ENCODE measurements at places on chromosomes 2 and 18.

DNA sequence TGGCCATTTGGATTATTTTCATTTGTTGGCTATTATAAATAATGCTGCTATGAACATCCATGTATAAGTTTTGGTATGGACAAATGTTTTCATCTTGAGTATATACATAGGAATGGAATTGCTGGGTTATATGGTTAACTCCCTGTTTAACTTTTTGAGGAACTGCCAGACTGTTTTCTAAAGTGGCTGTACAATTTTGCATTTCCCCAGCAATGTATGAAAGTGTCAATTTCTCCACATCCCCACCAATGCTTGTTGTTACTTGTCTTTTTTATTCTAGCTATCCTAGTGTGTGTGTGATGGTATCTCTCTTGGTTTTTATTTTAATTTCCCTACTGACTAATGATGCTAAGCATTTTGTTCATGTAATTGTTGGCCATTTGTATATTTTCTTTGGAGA lies 90.6 kb upstream of the CYP26B1 start:
- no peak for DNase-seq

DNA sequence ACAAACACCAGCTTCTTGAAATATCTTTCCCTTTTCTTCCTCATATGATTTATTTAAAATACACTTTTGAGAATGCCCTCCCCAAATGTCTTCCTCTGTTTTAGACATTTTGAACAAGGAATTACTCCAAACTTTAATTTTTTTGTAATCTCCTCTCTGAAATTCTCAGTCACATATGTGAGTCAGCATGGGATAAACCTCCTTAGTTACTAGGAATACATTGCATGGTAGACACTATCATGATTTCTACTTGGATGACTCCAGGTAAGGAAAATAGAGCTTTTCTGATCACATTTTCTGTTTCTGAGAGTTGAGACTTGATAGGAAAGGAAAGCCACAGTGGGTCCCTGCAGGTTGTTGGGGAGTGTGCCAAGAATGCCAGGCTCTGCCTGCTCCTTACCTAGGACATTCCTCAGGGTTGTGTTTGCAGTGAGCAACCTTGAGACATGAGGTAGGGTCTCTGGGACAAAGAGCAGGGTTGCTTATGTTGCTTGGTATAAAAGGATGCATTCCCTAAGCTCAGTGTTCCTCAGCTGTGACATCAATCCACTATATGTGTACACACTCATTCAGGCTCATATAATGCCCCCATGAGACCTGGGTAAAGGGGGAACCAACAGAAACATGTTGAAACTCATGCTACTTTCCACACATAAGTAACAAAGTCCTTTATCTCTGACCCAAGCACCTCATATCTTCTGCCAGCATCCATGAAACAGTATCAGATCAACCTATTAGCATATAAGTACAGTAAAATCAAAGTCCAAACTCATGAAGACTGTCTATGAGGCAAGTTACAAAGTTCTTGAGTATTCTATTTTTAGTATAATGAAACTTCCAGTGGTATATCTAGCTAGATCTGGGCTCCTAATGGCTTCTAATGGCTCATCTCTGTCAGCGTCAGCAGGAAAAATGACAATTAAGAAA lies 112.8 kb upstream of the SCN1A start:
- no peak for DNase-seq

- DNase-seq: no peak
Measured at GRCh38 chr2:49067971-49068370, 86.3 kb downstream of the FSHR start.

GRCh38 chr2:167069855-167070254 lies 181.6 kb downstream of the XIRP2 start:
- DNase-seq: no peak

- no peak for DNase-seq
Measured at GRCh38 chr18:10233082-10233875, 221.2 kb upstream of the APCDD1 start.

DNA sequence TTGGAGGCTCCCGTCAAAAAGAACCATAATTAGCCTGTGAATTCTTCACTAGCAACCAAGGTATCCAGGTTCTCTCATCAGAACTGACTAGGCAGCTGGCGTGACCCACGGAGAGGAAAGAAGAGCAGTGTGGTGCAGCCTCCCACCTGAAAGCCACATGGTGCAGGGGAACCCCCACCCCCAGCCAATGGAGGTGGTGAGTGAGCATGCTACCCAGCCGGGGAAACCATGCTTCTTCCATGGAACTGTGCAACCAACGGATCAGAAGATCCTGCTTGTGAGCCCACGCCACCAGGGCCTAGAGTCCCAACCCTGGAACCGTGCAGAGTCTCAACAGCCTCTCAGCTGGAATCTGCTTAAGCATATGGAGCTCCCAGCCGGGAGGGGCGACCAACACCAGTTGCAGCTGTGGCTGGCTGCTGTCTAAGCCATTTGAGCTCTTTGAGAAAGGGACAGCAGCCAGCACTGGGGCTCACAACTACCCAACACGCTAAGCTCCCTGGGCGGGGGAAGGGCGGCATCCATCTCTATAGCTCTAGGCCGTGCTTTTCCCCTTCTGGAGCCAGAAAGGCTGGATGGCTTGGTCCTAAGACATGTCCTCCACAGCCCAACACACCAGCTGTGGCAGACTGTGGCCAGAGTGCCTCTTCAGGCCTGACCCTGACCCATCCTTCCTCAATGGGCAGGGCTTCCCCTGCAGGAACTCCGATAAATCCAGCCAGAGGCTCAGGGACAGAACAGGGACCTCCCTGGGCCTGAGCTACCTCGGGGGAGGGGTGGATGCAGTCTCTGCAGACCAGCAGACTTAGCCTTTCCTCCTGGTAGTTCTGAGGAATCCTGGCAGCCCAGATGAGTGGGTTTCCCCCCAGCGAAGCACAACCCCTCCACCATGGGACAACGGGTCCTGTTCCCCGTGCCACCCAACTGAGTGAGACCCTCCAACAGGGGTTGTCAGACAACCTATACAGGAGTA lies 151.4 kb upstream of the NXPH2 start:
- DNase-seq: no peak
